ENCODE measurements at places on chromosomes 4 and X.
A peak's percentile ranks its signal among the peaks of the same experiment; 100 is the strongest.

- DNase-seq: no peak
Observed at GRCh38 chr4:189850239-189850856, 90.3 kb upstream of the FRG1 start.

DNA sequence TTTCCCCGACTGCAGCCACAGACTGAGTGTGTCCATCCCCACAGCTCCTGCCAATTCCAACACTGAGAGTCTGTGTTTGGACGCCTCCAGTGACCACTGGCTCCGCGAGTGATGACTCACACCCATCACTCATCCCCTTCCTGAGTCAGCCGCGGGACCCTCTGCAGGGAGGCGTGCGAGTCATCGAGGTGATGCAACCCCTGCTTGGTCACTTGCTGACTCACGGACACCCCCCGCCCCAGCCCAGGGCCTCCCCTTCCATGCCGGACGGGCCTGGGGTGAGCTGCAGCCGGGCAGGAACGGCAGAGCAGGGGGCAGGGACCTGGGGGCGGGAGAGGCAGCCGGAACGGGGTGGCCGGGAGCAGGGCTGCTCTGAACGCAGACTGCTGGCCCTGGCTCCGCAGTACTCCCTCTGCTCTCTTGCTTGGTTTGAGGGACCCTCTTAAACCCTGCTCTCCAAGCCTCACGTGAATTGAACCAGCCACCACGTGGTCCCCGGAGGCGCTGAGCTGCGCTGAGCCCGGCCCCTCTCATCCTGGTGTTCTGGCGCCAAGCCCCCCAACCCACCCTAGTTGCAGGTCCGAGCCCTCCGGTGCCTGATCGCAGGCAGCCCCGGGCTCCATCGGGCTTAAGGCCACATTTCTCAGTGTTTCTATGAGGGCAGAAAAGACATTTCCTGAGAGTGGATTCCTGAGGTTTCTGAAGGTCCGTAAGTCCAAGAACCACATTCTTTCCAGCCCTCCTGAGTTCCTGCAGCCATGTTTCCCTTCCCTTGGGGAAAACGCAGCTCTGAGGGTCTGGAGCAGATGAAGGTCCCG, 32.4 kb downstream of the FGFRL1 start:
- peak; percentile 72 for DNase-seq

DNA sequence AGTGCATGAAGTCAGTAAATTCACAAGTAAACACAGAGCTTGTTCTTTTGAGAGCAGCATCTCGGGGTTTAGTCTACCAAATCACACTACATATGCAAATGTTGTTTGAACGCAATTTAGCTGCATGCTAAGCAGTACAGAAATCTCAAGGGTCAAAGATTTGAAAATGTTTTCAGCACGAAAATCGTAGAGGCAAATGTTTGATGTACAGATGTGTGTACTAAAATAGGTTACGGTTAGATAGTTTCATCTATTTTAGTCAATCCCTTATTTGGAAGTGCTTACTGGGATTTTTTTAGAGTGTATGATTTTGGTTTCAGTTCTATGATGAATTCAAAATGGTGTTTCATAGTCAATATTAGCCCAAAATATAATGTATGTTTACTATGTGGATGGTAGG, 1928.2 kb upstream of the TENM3 start:
- DNase-seq: no peak

DNA sequence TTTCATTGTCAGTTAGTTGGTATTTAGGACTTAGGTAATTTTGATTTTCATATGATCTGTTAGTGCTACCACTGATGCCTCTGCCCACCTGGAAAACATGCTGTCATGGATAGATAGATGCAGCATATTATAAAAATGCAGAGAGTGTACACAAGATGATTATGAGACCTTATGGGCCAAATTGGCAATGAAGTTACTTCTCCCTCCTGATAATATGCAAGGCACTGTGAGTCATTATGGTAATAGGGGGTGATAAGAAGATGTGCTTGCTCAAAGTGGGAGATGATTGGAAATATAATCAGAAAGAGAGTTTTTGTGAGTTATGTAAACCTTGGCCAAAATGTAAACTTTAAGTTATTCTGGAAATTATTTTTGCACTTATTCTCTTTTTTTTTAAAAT, 56.6 kb upstream of the RHOH start:
- DNase-seq: no peak

- DNase-seq: no peak
Observed at GRCh38 chr4:177356206-177356605, 46.5 kb downstream of the NEIL3 start.

DNA sequence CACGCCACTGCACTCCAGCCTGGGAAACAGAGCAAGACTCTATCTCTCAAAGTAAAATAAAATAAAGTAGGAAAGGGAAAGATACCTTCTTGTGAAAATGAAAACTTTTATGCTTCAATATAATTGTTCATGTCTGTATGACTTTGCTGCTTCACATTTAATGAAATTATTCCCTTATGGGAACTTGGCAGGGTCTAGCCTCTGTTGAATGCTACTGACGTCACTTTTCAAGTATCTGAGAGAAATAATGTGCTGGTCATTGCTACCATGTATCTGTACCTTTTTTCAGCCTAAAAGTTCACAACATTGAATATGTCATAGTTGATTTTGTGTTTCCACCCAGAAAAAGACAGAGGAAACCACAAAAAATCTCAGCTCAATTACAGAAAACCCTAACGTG, 65.2 kb downstream of the PRDM5 start:
- DNase-seq: no peak

GRCh38 chr4:131302108-131302507, 1847.0 kb upstream of the PCDH10 start:
- no peak for DNase-seq

DNA sequence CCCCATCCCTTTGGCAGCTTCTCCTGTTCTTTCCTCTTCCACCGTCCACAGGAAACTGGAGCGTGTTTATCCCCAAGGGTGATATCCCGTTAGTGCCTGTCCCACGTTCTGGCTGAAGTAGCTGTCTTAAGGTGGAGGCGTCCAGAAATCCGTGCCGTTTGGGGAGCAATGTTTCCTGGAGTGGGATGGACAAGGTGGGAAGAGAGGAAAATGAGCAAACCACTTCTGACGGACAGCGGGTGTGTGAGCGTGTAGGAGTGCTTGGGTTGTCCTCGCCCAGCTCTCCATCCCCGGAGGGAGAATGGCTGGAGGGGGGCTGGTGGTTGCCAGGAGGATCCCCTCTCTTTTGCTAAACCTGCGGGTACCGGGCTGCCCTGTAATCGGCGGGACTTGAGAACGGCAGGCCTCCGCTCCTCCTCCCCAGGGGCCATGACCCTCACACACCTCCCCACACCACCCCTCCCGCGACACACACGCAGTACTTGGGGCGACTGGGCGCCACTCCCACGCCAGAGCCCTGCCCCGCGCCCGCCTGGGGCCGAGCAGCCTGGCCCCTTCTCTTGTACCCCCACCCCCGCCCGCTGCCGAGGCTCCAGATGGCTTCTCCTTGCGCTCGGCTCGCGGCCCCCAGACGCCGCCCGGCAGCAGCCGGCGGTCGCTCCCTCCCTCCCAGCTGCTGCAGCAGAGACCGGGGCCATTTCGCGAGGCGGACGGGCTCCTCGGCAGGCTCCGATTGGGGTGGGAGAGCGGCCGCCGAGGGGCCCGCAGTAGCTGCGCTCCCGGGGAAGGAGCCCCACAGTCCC, 13.9 kb upstream of the PRDM8 start:
- no peak for DNase-seq

DNA sequence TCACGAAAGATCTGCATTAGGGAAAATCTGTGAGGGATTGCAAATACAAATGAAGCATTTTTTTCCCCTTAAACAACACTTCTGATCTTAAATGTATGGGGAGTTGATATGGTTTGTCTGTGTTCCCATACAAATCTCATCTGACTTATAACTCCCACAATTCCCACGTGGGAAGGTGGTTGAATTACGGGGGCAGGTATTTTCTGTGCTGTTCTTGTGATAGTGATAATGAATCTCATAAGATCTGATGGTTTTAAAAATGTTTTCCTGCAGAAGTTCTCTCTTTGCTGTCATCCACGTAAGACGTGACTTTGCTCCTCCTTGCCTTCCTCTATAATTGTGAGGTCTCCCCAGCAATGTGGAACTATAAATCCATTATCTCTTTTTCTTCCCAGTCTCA, 107.4 kb upstream of the KCNIP4 start:
- DNase-seq: no peak

GRCh38 chr4:183383606-183384005, 60.8 kb upstream of the CDKN2AIP start:
- DNase-seq: no peak

GRCh38 chr4:47718696-47719095, 119.2 kb downstream of the CORIN start:
- no peak for DNase-seq

- DNase-seq: no peak
Observed at GRCh38 chr4:26751004-26751403, 109.6 kb upstream of the STIM2 start.

DNA sequence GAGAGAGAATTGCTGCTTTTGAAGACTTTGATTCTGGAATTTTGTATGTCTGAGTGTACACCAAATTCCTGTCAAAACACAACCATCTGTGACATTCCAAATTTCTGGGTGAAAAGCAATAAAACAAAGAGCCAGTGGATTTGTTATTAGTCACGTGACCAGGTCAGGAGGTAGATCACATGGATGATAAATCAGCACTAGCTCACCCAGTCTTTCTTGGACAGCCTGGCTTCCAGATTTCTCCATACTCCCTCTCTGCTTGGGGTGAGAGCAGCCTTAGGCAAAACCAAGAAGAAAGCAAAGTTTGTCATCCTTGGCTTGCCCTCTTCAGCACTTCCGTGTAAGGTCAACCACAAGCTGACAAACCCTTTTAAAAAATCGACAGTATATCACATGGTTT, 194.2 kb downstream of the CLCN4 start:
- DNase-seq: no peak

- DNase-seq: no peak
Observed at GRCh38 chr4:26999689-27000088, 139.0 kb downstream of the STIM2 start.

Measured in ecto neural progenitor cell (in vitro differentiated cells).